Activated CD8-positive, alpha-beta T cell treated with anti-CD3 and anti-CD28 coated beads, Interleukin-2, amount 10 ng/mL, durations not matched to agents 7 days and 5 days (primary cell): ENCODE measurements at places on chromosomes 4 and X. TPM values are rescaled to one million over a fixed set of nuclear protein-coding genes. Genes with fewer than 3 reads are reported as not detected.

Gene XG
- not detected for total RNA-seq

DNA sequence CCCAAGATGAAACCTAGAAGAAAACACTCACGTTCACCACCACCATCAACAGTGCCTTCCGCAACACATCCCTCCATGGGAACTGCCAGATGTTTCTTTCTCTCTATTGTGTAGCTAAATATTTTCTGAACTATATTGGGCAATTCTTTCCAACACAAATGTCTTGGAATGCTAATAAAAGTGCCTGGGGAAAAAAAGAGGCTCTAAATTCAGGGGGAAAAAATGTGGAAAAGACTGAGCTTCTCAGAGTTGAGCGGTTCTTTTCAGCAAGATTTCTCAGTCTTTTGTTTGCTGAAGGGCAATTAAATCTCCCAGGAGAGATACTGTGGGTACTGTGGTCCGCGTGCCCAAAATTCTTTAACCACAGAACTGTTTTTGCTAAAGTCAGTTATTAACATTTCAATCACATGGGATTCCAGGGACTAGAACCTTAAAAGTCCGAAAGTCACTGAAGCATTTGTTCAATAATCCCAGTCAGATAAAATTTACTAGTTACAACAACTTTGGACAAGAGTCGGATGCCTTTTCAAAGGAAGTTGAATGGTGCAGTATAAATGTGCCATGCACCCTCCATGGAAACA is 51.9 kb upstream of the DHRSX start:
- DNase-seq: no peak

DNA sequence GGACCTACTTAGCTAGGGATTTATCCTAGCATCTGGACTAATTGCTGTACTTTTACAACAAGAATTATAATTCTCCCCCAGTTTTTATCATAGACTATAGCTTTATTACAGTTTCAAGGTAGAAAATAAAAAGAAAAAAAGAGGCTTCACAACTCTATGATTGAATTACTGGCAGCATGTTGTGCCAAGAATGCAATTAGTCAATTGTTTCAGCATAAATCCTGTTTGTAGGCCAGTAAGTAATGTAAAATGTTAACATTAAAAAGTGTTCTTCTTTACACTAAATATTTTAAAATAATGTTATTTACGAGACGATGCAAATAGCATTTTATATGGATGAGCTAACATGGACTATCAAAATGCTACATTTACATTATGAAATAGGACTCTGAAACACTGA is 228.4 kb downstream of the MAPK10 start:
- no peak for DNase-seq

DNA sequence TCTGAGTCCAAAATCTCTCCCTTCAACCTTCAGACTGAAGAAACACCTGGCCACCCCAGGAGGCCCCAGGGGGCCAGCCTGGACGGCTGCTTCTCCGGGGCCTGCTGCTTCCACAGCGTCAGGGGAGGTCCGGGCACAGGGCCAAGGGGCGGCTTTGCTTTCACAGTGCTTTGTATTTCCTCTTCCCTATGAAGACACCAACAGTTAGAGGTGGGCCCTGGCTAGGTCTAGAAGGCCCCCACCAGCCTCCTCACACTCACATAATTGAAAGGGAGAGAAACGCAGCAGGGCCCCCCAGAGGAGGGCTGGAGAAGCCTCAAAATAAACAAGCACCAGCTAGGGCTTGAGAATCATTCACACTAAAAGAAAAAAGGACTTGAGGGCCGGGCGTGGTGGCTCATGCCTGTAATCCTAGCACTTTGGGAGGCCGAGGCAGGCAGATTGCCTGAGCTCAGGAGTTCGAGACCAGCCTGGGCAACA is 17.8 kb downstream of the SCD5 start:
- DNase-seq: no peak

GRCh38 chr4:5925419-5926200 is 32.7 kb upstream of the CRMP1 start:
- no peak for DNase-seq
